ENCODE measurements at places on chromosomes 2 and 18.

- DNase-seq, result no peak
Measured at GRCh38 chr18:27887711-27888495, 289.0 kb downstream of the CDH2 start.

DNA sequence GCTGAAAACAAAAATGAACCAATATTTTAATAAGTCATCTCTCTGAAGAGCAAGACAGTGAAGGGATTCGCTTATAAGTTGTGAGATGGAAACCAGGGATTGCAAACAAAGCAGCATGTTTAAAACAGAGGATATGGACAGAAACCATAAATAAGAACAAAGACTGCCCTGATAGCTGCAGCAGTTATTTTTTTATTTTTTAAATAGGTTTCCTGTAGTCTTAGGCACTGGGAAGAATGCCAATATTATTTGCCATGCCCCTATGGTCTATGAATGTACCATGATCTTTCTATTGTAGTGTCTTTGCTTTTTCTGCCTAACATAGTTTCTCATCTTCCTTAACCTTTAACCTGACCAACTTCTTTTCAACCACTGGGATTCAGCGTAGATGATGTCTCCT, 1334.0 kb upstream of the NRXN1 start:
- DNase-seq, result no peak

DNA sequence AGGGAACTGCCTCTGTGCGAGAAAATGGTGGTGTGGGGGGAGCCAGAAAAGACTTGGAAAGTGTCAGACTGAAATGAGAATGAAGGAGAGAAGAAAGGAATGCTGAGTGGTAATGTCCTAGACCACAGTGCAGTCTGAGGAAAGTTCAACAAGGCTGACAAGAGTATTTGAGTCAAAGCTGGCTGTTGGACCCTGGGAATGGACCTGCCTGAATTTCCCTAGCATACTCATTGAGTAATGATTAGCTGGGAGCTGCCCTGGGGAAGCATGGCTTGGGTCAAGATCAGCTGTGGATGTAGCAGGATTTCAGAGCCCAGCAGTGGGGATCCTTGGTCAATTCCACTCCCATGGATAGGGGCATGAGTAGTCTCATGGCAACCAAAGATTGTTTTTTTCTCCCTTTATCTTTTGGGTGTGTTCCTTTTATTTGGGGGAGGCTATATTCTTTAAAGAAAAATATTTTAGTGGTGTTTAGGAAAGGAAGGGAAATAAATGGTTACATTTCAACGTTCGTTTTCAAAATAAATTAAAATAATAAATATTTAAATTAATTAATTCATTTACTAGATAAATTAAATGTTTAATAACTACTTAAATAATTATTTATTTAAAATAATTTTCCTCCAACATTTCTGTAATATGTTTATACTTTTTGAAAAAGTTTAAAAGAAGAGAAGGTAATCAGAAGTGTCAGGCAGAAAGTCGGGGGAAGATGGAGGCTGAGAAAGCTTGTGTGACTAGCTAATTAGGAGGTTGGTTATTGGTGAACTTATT, 15.9 kb upstream of the LHCGR start:
- no peak for DNase-seq

DNA sequence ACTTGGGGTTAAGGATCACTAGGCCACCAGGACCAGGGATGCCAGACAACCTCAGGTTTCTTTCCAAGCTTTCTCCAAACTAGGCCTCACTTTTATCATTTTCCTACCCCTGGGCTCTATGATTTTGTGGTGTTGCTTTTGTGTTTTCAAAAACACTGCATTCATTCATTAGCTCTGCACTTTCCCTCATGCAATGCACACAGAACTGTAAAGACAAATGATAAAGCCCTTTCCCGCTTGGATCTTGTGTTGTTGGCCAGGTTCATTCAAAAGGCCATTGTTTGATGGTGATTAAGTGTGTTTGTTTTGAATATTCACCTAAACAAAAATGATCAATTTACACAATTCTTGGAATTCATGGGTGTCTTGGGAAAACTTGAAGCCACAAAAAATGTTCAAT, 210.7 kb upstream of the TNP1 start:
- DNase-seq, result no peak

- DNase-seq, result no peak
Measured at GRCh38 chr2:237942513-237942899, 24.3 kb upstream of the UBE2F start.

- no peak for DNase-seq
Measured at GRCh38 chr2:42404676-42405075, 43.7 kb upstream of the COX7A2L start.

DNA sequence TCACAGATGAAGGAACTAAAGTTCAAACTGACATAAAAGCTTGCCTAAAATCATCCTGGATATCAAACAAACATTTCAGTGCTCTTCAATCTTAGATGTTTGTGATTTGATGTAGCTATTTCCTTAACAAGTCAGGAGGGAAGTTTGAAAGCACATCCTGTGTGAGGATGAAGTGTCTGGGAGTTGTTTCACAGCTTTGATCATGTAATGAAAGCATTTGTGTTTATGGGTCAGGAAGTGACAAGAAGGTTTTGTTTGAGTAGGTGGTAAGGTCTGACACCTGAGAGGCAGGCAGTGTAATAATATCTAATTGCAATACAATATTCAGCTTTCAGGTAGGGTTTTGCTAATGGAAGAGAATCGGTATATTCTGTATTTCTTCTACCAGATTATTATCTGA, 26.0 kb upstream of the CSRNP3 start:
- no peak for DNase-seq

GRCh38 chr2:20065885-20066602, 14.6 kb upstream of the LAPTM4A start:
- DNase-seq, result peak; percentile 80

DNA sequence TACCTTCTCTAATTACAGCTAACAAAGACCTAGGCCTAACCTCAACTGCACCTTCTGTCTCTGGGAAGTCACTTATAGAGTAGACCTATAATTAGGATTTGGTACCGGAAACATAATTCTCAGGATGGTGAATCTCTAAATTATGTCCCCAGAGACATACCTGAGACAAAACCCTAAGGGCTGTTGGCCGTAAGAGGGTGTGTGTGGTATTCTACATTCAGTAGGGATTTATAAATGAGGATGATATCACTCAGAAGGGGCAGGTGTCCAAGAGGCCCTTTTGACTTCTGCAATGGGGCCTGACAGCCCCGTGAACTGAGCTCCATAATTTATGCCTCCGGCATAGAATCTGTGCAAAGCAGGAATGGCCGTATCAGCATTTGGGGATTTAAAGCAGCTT, 13.5 kb upstream of the DARS1 start:
- no peak for DNase-seq

DNA sequence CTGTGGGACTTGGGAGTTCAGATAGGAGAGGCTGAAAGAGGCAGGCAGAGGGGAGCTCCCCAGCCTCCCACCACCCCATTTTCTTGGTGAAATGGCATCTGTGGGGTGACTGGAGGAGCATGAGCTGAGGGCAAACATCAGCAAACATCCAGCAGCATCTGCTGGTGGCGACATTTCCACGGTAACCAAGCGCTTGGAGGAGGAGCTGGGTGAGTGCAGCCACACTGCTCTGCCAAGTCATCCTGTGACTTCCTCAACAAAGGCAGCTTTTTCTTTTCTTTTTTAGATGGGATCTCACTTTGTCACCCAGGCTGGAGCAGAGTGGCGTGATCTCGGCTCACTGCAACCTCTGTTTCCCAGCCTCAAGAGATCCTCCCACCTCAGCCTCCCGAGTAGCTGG, 5.6 kb downstream of the TXNL4A start:
- DNase-seq, result no peak

GRCh38 chr2:133516405-133517026, 51.7 kb downstream of the NCKAP5 start:
- DNase-seq, result no peak

- DNase-seq, result no peak
Measured at GRCh38 chr2:209662021-209662420, 109.6 kb upstream of the UNC80 start.

Measured in SHP77 treated with DMSO at 0.1 percent for 48 hours (cell line).